ENCODE measurements at places on chromosomes 12 and 14.

GRCh38 chr12:69265205-69265604 is 25.8 kb downstream of the CPSF6 start:
- DNase-seq: no peak

GRCh38 chr14:66482873-66483272 is 3.3 kb upstream of the CCDC196 start:
- no peak for DNase-seq

- DNase-seq: no peak
These were observed 71.2 kb downstream of the SAMD4A start for GRCh38 chr14:54638135-54638446.

DNA sequence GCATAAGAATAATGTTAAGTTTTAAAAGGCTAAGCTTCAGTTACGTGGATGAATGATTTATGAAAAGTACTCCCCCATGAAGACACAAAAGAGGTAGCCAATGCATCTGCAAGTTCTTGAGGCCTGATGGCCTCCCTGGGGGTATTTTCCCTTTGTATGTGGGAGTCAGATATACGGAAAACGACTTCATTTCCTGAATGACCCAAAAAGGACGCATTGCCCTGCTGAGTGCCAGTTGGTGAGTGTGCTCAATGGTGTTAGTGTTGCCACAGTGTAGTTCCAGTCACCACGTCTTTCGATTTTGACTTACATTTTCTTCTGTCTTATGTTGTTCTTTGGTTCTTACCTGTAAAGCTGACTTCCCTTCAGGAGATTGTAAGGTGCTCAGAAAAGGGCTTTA is 8.0 kb downstream of the ETV6 start:
- DNase-seq: no peak

- no peak for DNase-seq
These were observed 1.2 kb upstream of the WDR20 start for GRCh38 chr14:102138535-102138934.

GRCh38 chr14:101628471-101628966 is 67.2 kb downstream of the DIO3 start:
- peak; percentile 25 for DNase-seq

- peak; percentile 18 for DNase-seq
These were observed 22.1 kb upstream of the LRRC9 start for GRCh38 chr14:59897757-59898383.

DNA sequence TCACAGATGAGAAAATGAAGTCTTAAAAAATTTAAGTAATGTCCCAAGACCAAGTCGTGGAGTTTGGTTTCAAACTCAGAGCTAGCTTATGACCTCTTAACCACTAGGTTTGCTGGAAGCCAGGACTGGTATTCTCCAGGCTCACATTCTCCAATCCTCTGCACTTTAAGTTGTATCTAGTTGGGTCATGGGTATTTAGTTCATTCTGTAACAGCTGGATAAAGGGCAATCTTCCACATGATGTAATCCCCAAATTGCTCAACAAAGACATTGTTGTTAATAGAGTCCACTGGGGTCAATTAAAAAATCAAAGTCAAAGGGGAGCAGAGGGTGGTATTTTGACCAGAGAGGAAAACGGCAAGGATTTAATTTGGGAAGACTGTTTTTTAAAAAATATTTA is 17.8 kb upstream of the GAS2L3 start:
- DNase-seq: no peak

GRCh38 chr14:91078095-91078737 is 17.8 kb upstream of the RPS6KA5 start:
- DNase-seq: no peak

GRCh38 chr12:52606581-52607218 is 5.4 kb upstream of the KRT72 start:
- no peak for DNase-seq
